ENCODE measurements at places on chromosomes 2 and 18. TPM values are rescaled to one million over a fixed set of nuclear protein-coding genes. Genes with fewer than 3 reads are reported as not detected.

GRCh38 chr18:10822456-10822855, 296.6 kb downstream of the NAPG start:
- DNase-seq = no peak

DNA sequence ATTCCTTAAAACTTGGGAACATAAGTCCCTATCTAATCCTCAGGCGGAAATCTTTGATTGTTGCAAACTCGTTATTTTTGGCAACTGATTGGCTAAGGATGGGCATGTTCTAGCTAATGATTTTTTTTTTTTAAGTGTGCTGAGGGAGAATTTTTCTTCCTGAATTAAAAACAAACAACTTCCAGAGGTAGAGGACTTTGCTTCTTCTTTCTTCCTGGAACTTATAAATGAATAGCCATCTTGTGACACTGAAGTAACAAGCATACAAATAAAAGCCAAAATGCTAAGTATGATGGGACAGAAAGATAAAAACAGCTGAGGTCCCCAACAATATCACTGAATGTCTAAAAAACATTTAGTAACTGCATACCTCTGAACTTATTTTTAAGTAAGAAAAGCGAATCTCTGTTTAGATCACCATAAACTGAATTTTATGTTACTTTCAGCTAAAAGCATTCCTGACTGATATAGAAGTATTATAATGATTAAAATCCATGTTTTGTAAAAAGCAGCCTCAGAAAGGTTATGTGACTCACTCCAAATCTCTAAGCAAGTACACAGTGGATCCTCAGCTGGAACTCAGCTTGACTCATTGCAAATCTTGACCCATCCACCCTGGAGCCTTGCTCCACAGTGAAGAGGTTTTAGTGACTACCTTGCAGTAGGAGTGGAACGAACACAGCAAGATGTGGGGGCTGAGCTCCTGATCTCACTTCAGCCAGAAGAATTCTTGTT, 344.4 kb downstream of the CLIP4 start:
- no peak for DNase-seq

CNDP1 gene
- total RNA-seq = 0.22 TPM

DNA sequence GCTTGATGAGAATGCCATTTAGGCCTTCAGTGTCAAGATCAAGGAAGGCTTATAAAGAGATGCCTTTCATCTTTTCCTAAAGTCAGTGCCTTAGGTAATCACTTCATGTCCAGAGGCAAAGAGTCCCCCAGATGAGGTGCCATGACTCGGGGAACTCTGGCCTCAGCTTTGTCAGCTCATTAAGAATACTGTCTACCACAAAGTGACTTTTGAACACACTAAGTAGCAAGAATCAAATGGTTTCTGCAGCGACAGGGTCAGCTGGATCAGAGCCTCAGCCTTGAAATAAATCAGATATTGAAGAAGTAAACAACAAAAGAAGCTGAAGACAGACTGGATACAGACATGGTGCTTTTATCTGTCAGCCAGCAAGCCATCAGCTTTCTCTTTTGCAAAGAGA, 120.1 kb upstream of the SLC39A10 start:
- DNase-seq = no peak

DNA sequence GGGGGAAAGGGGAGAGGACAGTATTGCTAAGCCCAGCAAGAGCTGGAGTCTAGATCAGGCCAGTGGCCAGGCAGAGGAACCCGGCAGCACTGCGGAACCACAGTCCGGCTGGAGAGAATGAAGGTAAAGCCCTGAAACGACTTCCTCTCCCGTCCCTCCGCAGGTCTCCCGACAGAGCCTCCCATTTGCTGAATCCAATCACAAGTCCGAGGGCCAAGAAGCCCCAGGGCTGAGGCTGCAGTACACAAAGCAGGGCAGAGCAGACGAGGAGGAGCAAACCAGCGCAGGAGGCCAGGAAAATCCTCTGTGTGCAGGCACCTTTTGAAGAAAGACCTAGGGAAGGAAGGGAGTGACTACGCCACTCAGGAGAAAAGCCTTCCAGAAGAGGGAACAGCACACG, 104.4 kb downstream of the OSBPL1A start:
- DNase-seq = no peak

Data from tibial nerve (tissue), 4 donors.